ENCODE measurements at places on chromosomes 7 and 10.

- no peak for DNase-seq
Measured at GRCh38 chr10:78316451-78316931, 282.8 kb downstream of the RPS24 start.

GRCh38 chr7:116802746-116803152 lies 59.6 kb upstream of the CAPZA2 start:
- no peak for DNase-seq

- no peak for DNase-seq
Measured at GRCh38 chr7:2012044-2012900, 220.5 kb downstream of the MAD1L1 start.

DNA sequence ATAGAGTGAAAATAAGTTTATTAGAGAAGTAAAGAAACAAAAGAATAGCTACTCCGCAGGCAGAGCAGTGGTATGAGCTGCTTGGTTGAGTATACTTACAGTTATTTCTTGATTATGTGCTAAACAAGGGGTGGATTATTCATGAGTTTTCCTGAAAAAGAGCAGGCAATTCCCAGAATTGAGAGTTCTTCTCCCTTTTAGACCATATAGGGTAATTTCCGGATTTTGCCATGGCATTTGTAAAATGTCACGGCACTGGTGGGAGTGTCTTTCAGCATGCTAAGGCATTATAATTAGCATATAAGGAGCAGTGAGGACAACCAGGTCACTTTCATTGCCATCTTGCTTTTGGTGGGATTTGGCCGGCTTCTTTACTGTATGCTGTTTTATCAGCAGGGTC lies 25.7 kb upstream of the GALNT17 start:
- no peak for DNase-seq

DNA sequence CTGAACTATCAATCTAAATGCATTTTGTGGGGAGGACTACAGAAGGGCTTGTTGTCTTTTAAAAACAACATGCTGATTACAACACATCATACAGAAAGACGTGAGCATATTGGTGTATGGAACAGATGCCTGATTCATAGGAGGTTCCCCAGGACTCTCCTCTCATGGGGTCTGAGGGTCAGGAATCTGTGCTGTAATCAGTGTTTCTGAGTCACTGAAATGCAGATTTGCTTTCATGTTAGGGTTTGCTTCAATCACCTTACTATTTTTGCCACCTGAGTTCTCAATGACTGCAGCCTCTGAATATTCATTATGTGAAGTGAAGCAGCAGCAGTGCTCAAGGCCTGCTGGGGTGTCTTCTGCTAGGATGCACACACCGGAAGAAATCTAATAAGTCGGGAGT lies 550 bp upstream of the ANK3 start:
- DNase-seq = no peak

DNA sequence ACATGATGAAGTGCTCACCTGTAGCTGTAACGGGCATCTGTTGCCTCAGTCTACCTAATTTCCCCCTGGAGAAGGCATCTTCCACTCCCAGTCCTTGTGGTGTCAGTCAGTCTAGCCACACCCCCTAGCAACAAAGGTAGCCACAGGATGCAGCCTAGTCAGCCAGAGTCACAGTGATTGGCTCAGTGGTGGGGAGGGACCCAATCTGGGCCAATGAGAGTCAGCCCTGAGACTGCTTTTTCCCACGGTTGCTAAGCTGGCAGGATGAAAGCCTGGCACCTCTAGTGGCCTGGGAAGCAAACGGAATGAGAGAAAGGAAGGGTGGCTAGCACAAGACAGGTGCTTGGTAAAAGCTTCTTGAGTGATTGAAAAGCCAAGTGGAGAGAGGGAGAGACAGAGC lies 118.6 kb downstream of the SH3PXD2A start:
- no peak for DNase-seq

- no peak for DNase-seq
Measured at GRCh38 chr7:151844825-151845200, 32.1 kb downstream of the PRKAG2 start.

DNA sequence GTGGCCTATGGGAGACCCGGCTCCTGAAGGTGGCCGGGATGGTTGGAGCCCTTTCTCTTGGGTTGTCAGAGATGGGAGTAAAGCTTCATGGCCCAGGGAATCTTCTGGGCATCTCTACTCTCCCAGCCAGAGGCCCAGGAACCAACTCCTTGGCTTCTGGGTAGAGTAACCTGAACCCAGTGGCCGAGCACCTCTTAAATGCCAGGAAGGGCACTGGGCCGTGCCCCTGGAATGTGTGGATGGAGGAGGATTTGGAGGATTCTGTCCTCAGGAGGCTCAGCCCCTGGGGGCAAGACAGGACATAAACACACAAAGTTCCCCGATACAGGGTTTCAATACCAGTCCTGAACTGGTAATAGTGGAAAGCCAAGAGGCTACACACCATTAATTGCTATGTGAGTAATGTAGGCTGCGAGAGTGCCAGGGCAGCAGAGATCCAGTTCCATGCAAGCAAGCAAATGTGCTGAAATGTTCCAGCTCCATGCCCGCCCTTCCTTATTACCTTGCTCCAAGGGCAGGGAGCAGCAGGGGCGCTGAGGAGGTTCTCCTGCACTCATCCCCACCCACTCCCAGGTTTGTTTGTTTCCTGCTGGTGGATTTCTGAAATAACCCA lies 1.2 kb downstream of the PALD1 start:
- DNase-seq = no peak

- DNase-seq = no peak
Measured at GRCh38 chr7:1588978-1589377, 19.1 kb upstream of the PSMG3 start.

DNA sequence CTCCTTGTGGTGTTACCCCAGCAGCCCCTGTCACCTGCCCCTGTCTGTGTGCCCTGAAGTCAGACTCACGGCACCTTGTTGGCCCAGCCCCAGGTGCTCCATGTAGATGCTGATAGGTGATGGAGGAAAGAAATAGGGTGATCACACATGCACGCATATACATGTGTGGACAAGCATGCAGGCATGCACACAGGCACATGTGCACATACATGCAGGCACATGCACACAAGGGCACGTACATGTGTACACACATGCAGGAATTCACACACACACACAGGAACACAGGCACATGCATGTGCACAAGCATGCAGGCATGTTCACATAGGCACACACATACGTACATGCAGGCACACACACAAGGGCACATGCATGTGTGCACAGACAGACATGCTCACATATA lies 16.6 kb upstream of the ELFN1 start:
- no peak for DNase-seq

- DNase-seq = no peak
Measured at GRCh38 chr7:112176241-112176640, 30.0 kb downstream of the DOCK4 start.

- no peak for DNase-seq
Measured at GRCh38 chr7:44883961-44884620, 1.2 kb downstream of the PURB start.

GRCh38 chr7:129765352-129765751 lies 153.8 kb downstream of the NRF1 start:
- no peak for DNase-seq

DNA sequence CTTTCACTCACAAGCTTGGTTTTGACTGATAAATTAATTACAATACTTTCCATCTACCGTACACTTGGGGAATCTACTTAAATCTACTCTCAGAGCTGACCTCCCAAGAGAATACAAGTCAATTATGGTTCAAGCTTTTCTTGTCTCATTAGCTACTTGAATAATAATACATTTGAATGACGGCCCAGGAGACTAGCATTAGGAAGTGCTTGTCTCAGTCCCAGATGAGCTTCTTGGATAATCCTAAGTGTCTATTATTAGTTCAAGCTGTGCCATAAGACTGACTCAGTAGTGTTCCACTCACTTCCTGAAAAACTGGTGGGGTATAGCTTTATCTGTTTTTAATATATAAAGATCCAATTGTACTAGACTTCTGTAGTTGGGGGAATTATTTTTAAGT lies 100.2 kb downstream of the GNAT3 start:
- DNase-seq = no peak

Measured in HL-60 (cell line).